Activated T-helper 1 cell treated with anti-CD3 and anti-CD28 coated beads, Interleukin-2, amount 50 U/mL, for 16 hours (primary cell): ENCODE measurements at places on chromosomes 12 and 14.

GRCh38 chr14:73231981-73232851 is 5.1 kb upstream of the PAPLN start:
- no peak for DNase-seq

- DNase-seq = no peak
Observed at GRCh38 chr12:72296389-72296788, 24.2 kb downstream of the TRHDE start.

DNA sequence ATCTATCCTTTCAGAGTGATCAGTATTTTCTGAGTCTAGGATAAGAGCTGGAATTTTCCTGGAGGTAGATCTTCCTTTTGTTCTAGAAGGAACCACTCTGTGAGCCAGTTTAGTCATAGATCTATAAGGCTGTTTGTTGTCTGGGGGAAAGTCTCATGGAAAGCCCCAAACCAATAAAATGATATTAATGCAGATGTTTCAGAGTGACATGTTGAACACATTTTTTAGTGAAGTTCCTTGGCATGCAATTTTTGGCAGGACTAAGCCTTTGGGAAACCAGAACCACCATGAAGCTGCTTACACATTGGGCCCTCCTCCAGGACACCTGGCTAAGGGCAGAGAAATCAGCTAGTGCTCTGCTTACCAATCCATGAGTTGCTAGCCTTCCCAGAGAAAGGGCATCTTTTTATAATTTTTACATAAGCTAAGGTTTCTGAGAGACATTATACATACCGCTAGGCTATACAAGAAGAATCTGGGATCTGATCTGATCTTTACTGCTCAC is 101.5 kb upstream of the PCED1B start:
- no peak for DNase-seq

DNA sequence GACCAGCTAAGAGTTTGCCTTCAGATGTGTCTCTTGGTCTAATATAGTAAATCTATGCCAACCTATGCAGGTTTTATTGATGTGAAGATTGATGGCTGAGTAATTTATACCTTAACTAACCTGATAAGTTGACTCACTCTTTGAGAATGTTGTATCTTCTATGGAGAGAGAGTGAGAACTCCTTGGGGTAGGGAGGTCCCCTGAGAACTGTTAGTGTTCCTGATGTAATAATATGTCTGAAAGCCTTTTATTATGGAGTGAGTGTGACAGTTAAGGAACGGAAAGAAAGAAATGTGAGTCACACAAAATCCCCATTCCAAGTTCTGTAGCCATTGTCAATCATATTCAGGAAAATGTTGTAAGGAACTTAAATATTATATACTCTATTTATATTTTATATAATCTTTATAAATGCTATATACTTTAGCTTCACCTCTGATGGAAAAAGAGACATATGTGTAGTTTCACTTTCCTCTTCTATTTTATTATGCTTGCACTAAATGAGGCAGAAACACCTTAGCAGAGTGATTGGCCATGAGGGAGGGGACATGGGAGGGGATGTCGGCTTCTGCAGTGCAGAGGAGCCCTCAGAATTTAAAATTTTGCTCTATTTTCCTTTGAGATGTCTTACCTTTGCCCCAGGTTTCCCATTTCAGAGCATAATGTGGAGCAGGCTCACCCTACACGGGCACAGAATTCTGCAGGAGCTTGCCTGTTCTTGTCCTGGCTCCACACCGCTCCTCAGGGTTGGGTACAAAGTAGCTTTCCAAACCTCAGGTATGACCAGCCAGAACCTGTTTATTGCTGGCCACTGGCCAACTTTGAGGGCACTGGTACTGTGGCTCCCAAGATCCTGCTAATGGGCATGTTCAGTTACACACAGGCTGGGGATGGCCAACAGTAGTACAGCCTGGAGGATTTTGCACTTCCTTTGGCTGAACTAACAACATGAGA is 57.7 kb downstream of the ARF6 start:
- DNase-seq = no peak

DNA sequence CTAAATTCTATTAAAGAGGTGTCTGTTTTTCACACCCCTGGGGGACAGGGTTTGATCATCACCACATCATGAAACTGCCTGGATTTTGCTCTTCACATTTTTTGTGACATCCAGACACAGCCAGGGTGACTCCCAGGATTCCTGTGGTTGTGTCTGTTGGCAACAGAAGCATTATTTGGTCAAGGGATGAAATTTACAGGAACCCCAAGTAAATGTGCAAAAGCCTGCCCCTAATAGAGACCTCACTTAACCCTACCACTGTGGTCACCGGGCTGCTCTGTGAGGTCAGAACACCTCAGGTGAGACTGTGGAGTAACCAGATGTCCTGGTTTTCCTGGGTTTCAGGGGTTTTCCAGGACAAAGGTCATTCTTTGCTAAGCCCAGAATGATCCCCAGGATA is 103.8 kb downstream of the DAD1 start:
- DNase-seq = no peak
